Activated CD8-positive, alpha-beta memory T cell treated with anti-CD3 and anti-CD28 coated beads, Interleukin-2, amount 10 ng/mL, durations not matched to agents 7 days and 5 days (primary cell): ENCODE measurements at places on chromosomes 16 and 17. TPM values are rescaled to one million over a fixed set of nuclear protein-coding genes. Genes with fewer than 3 reads are reported as not detected.

DNA sequence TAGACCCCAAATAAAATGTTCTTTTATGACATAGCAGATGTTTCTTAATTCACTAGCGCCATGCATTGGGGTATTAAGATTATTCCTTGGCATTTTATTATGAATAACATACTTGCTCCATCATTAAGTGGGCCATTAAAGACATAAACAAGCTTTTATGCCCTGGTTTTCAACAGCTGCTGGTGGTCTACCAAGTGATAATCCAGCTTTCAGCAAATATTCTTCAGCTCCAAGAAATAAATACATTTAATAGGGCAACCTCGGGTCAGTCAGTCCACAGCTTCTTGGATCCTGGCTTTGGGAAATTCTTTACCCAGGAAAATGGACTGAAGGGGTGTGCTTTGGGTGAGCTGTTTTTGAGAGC, 217.3 kb upstream of the IRX3 start:
- no peak for DNase-seq

DNA sequence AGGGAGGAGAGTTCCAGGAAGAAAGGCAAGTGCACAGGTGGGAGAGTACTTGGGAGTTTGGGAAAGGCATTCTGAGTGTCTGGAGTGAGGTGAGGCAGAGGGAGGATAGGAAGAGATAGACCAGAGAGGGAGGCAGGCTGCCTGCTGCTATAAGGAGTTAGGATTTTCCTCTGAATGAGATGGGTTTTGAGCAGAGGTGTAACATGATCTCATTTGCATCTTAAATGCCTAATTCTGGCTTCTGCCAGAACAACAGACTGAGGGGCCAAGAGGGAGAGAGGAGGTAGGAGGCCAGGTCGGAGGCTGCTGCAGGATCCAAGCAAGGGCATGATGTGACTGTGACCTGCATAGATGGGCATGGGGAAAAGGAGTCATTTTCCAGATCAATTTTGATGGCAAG, 31.5 kb upstream of the IRX6 start:
- no peak for DNase-seq

DNA sequence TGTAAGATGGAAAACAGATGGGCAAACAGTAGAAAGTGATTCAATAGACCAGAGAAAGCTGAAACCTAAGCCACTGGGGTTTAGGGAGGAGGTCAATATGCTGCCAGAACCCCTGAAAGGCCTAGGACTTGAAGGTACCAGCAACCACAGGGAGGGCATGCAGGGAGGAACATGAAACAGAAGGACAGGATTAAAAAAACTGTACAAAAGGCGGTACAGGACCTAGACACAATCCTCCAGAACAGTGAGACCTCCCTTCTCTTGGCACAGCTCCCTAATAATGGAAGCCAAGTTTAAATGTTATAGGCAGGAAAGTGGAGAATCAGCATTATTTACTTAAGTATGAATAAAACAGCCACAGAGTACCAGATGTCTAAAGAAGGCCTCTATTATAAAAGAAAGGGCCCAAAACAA, 105.5 kb downstream of the SPAG9 start:
- no peak for DNase-seq

The ITGB4 gene
- total RNA-seq = 1.0 TPM

The KRTAP4-4 gene
- not detected for total RNA-seq

The NPIPB9 gene
- 2.0 TPM for total RNA-seq

The TAT gene
- total RNA-seq = not detected

- DNase-seq = peak; percentile 73
These were observed at the start of gene MVP for GRCh38 chr16:29820271-29820701. Gene MVP (plus strand): TSS chr16:29820462. CDS start chr16:29830550, 10,088 bp downstream.

The SOX9 gene
- not detected for total RNA-seq

DNA sequence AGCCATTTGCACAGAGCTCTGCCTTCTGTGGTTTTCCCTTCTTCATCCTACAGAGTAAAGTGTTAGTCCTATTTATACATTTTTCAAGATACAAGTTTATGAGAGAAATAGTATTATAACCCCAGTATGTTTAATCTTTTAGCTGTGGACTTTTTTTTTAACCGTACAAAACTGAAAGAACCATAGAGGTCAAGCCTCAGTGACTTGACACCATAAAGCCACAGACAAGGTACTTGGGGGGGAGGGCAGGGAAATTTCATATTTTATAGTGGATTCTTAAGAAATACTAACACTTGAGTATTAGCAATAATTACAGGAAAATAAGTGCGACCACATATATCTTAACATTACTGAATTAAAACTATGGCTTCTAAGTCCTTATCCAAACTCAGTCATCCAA, 17.0 kb upstream of the RAB11FIP4 start:
- DNase-seq = no peak

- no peak for DNase-seq
These were observed 2.9 kb downstream of the TNS4 start for GRCh38 chr17:40498281-40499084.

The DHX58 gene
- total RNA-seq = 105 TPM

DNA sequence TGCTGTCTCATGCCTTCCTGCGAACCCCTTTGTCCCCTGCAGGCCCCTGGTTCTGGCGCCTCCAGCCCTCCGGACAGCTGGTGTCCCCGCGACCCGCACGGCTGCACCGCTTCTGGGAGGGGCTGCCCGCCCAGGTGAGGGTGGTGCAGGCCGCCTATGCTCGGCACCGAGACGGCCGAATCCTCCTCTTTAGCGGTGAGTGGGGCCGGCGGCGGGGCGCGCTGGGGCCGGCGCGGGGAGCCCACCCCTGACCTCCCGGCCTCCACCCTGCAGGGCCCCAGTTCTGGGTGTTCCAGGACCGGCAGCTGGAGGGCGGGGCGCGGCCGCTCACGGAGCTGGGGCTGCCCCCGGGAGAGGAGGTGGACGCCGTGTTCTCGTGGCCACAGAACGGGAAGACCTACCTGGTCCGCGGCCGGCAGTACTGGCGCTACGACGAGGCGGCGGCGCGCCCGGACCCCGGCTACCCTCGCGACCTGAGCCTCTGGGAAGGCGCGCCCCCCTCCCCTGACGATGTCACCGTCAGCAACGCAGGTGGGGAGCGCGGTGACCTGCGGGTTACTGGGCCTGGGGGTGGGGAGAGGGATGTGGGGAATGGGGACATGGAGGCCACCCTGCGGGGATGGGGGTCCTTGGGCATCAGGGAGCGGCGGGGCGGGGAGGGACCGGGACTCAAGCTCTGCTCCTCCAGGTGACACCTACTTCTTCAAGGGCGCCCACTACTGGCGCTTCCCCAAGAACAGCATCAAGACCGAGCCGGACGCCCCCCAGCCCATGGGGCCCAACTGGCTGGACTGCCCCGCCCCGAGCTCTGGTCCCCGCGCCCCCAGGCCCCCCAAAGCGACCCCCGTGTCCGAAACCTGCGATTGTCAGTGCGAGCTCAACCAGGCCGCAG, 7.1 kb upstream of the IL32 start:
- DNase-seq = peak; percentile 84

DNA sequence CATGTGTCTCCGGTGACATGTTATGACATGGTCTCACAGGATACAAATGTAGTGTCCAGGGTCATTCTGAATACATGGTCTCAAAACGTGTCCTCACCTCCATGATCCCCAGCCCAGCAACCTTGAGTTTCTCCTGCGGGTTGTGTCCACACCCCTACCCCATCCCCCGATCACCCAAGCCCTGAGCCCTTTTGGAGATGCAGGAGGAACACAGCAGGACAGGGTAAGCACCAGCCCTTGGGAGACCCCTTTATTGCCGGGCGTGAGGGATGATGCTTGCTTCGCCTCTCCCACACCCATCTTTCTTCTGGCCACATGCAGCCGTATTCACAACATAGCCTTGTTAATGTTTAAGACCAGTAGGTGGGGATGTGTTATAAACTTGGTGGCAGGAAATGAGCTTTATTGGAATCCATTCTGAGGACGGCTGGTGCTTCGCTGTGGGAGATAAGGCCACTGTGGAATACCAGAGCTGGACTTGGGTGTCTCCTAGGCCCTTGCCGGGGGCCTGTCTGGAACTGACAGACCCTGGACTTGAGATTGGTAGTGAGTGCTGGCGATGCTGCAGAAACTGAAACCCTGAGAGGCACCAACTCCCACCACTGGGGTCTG, 5.5 kb downstream of the TMEM132E start:
- no peak for DNase-seq

- no peak for DNase-seq
These were observed 84.6 kb downstream of the MRTFB start for GRCh38 chr16:14155572-14156190.

DNA sequence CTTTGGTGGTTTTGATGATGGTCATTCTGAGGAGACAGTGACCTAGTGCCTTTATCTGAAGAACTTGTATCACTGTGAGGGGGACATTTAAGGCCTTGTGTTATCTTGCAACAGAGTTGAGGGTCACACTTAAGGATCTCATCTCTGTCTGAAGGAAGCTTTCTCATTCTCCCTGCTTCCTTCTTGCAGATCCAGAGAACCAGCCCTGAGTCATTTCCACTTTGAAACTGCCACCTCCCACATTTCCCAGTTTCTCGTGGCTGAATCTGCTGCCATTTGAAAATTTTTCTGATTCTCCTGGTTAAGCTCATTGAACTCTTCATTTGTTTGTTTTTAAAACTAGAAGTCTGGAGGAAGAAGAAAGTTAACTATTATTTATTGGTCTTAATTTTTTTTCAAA, 190.2 kb upstream of the CDH11 start:
- no peak for DNase-seq

- DNase-seq = no peak
These were observed 56.6 kb downstream of the ESRP2 start for GRCh38 chr16:68179196-68179795.

DNA sequence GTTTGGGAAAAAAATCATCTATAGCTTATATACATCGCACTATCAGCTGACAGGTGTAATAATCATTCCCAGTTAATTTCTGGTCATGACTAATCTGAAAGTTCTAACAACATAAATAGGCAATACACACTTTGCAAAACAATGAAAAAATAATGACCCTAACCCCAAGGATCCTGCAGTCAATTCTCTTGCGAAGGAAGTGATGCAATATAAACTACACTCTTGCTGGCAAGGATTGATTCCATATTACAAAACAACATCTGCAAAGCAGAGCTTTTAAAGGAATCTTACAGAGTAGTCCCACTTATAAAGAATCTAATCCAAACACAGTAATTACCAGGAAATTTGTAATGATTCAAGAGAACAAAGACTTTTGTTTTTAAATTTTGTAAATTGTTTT, 73.4 kb downstream of the MYO1D start:
- no peak for DNase-seq

GRCh38 chr17:73690676-73691075, 46.4 kb upstream of the SDK2 start:
- no peak for DNase-seq

The C17orf113 gene
- total RNA-seq = 0.23 TPM

DNA sequence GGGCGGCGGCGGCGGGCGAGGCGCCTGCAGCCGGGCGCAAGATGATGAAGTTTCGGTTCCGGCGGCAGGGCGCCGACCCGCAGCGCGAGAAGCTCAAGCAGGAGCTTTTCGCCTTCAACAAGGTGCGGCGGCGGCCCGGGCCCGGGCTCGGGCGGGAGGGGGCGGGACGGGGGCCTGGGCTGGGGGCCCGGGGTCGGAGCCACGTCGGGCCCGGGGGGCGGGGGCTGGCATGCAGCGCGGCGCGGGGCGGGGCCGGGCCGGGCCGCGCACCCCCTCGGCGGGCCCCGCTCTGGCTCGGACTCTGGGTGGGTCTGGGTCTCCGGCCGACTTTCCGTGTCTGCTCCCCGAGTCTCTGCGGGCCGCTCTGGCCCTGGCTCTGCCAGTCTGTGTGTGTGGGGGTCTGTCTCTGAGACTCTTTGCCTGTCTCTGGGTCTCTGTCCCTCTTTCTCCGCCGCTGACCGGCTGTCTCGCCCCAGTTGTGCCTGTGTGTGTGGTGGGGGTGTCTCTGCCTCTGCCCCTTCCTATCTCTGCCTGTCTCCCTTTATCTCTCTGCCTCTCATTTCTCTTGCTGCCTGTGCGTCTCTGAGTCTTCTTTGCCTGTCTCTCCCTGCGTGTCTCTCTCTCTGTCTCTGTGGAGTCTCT, 328 bp downstream of the LLGL1 start:
- no peak for DNase-seq

DNA sequence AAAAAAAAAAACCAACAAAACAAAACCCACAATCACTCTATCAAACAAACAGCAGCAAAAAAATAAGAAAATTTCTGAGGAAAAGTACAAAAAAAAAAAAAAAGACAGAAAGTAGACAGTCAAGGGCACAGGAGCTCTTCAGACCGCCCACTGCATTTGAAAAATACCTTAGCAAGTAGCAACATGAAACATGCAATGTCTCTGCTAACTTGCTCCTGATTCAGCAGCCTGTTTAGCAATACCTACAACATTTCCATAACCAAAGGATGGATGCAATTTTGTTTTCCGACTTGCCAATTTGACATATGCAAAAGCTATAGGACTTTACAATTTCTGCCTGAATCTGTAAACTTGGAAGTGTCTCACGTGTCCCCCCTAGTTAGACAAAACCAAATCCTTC, 57.4 kb downstream of the SYNRG start:
- no peak for DNase-seq

DNA sequence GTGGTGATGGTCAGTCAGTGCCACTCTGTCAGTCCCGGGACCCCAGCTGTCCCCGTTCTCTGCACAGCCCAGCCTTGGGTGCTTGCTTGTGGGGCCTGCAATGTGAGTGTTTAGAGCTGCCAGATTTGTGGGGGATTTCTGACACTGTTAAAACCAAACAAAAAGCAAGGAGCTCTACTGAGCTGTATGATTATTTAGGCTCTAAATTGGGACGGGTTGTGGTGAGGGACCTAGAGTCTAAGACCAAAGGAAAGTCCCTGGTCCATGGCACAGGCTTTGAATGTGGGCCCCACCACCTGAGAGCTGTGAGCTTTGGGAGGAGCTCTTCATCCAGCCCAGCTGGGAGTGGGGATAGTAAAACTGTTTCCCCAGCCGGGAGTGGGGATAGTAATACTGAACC, 63.3 kb downstream of the KSR1 start:
- DNase-seq = no peak
